ENCODE measurements at places on chromosomes 6 and 20.

DNA sequence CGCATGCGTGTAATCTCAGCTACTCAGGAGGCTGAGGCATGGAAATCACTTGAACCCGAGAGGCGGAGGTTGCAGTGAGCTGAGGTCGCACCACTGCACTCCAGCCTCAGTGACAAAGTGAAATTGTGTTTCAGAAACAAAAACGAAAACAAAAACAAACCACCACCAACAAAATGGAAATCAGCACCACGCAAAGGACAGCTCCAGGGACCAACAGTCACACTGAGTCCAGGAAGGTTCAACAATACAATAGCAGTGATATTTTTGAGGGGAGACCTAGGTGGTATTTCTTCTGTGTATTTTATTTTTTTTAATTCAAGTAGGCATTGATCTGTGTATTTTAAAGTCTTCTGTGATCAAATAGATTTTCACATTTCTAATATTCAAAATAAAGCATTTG is 9.8 kb downstream of the HLA-F start:
- no peak overlapping the region for H3K27ac ChIP-seq
- H3K27me3 ChIP-seq = no peaks in the 10 kb centered on the region

GRCh38 chr6:75524322-75524972 is 30.8 kb upstream of the FILIP1 start:
- no peaks in the 10 kb centered on the region for H3K4me1 ChIP-seq
- no peak for DNase-seq
- no peaks in the 10 kb centered on the region for H3K36me3 ChIP-seq
- no peaks in the 10 kb centered on the region for H3K27me3 ChIP-seq
- H3K4me3 ChIP-seq = peak overlapping the region; percentile 10
- H3K27ac ChIP-seq = no peak overlapping the region

GRCh38 chr6:38423746-38424145 is 216.0 kb downstream of the BTBD9 start:
- H3K4me3 ChIP-seq = no peak overlapping the region
- H3K27me3 ChIP-seq = no peaks in the 10 kb centered on the region
- no peak overlapping the region for H3K27ac ChIP-seq
- H3K4me1 ChIP-seq = no peaks in the 10 kb centered on the region
- DNase-seq = no peak
- no peaks in the 10 kb centered on the region for H3K36me3 ChIP-seq

- no peaks in the 10 kb centered on the region for H3K36me3 ChIP-seq
- no peaks in the 10 kb centered on the region for H3K4me1 ChIP-seq
- H3K27me3 ChIP-seq = no peaks in the 10 kb centered on the region
- H3K27ac ChIP-seq = no peak overlapping the region
These were observed 337.8 kb downstream of the FARS2 start for GRCh38 chr6:5599127-5599526.

DNA sequence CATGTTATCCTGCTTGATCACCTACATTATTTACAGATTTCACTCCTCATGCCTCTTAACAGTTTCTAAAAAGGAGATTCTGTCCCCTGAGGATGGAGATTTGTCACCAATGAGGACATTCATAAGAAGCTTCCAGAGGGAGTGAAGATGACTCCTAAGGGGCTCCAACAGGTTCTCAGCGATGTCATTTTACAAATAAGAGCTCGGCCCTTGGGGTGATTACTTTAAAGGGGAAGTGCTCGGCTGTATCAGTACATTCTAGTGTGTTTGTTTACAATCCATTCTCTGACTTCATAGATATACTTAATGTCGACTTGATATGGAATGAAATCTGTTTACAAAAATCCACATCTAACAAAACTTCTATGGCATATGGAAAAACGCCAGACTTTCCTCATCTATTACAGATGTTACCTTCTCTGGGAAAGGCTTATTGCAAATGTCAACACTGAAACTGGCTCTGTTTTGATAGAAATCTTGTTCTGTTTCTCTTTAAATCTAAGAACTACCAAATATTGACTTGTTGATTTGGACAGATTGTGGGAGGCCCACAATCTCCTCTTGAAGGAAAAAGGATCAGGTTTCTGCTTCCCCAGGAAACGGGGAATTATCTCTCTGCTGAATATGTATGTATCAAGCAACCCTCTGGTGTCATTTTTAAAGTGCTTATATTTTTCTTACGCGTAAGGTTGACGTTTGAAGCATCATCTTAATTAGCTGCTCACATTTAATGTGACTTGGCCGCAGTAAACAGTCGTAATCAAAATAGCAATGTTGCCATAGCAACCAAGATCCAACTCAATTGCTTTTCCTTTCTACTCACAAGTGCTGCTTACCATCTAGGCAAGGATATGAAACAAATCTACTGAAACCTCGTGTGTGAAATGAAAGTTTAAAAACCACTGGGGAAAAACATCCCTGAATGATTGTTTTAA is 95.7 kb downstream of the SHLD1 start:
- no peak for DNase-seq
- no peaks in the 10 kb centered on the region for H3K36me3 ChIP-seq
- H3K4me1 ChIP-seq = no peaks in the 10 kb centered on the region

DNA sequence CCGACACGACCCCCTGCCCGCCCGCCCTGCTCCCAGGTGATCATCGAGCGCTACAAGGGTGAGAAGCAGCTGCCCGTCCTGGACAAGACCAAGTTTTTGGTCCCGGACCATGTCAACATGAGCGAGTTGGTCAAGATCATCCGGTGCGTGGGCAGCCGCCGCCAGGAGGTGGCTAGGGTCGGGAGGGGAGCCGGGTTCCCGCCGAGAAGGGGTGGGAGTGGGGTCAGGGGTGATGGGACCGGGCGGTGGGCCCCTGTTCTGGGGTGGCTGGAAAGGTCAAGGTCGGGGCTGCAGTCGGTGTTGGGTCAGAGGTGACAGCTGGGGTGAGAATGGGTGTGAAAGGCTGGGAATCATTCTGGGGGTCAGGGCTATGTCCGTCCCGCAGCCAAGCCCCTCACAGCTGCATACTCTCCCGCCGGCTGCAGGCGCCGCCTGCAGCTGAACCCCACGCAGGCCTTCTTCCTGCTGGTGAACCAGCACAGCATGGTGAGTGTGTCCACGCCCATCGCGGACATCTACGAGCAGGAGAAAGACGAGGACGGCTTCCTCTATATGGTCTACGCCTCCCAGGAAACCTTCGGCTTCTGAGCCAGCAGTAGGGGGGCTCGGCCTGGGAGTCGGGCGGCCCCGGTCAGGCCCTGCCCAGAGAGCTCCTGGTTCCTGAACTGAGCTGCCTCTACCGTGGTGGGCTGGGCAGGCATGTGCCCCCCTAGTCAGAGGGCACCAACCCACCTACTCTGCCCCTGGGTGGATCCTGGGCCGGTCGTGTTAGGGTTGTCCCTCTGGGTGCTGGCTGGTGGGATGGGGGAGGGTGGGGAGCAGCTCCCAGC is 1.0 kb downstream of the MAP1LC3A start:
- H3K4me3 ChIP-seq = peak overlapping the region; percentile 78
- H3K4me1 ChIP-seq = peaks cover 5% of the 10 kb centered on the region
- DNase-seq = no peak
- H3K27me3 ChIP-seq = no peaks in the 10 kb centered on the region

DNA sequence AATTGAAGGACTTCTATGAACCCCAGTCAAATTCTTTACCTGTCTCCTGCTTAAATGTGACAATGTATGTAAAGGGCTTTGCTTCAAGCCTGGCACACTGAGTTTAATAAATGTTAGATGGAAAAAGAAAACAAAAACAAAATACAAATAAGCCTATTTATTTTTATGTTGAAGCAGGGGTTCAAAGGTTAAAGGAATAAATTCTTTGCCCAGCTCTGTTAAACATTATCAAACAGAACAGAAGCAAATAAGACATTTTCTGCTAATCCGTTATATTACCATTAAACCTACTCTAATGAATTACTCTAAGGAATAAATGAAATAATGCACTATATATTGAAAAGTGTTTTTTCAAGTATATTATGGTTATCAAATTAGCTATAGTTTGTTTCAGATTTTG is 182.5 kb upstream of the CEP162 start:
- H3K4me3 ChIP-seq = no peak overlapping the region
- DNase-seq = no peak
- no peak overlapping the region for H3K27ac ChIP-seq
- no peaks in the 10 kb centered on the region for H3K27me3 ChIP-seq
- no peaks in the 10 kb centered on the region for H3K36me3 ChIP-seq
- no peaks in the 10 kb centered on the region for H3K4me1 ChIP-seq

- no peaks in the 10 kb centered on the region for H3K36me3 ChIP-seq
- DNase-seq = no peak
- no peaks in the 10 kb centered on the region for H3K27me3 ChIP-seq
- no peak overlapping the region for H3K27ac ChIP-seq
- no peaks in the 10 kb centered on the region for H3K4me1 ChIP-seq
- no peak overlapping the region for H3K4me3 ChIP-seq
These were observed 60.1 kb upstream of the MAP3K7 start for GRCh38 chr6:90646940-90647339.

GRCh38 chr20:54681869-54682268 is 206.5 kb downstream of the DOK5 start:
- H3K4me1 ChIP-seq = no peaks in the 10 kb centered on the region
- H3K4me3 ChIP-seq = no peak overlapping the region
- no peaks in the 10 kb centered on the region for H3K36me3 ChIP-seq
- no peaks in the 10 kb centered on the region for H3K27me3 ChIP-seq
- no peak overlapping the region for H3K27ac ChIP-seq

GRCh38 chr20:63451821-63452220 is 20.6 kb downstream of the KCNQ2 start:
- DNase-seq = no peak
- H3K4me1 ChIP-seq = no peaks in the 10 kb centered on the region
- H3K27me3 ChIP-seq = peaks cover 98% of the 10 kb centered on the region
- no peaks in the 10 kb centered on the region for H3K36me3 ChIP-seq
- no peak overlapping the region for H3K4me3 ChIP-seq

DNA sequence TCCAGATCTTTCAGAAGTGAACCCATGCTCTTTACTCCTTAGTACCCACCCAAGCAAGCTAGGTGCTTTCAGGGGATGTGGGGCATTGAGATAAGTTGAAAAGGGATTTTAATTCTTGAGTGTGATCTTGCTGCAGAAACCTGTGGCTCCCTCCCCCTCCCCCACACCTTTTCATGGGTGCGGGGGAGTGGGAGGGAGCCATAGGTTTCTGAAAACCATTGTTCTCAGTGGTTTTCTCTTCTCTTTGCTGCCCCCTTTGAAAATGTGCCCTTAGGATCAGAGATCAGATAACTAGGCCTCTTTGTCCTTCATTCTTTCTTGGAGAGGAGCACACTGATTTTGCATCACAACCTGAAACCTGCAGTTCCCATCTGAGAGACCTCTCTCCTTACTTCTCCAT is 2.4 kb downstream of the PCSK2 start:
- no peak overlapping the region for H3K27ac ChIP-seq
- peaks cover 16% of the 10 kb centered on the region for H3K4me1 ChIP-seq
- no peaks in the 10 kb centered on the region for H3K36me3 ChIP-seq
- no peak for DNase-seq
- H3K4me3 ChIP-seq = no peak overlapping the region
- H3K27me3 ChIP-seq = peaks cover 50% of the 10 kb centered on the region

Data from tibial artery (tissue), 4 donors.